Esophagus mucosa (tissue), 1 donor: ENCODE measurements at places on chromosomes 12 and 14. TPM values are rescaled to one million over a fixed set of nuclear protein-coding genes. Genes with fewer than 3 reads are reported as not detected.

- no peak for ATAC-seq
Observed at GRCh38 chr12:123121670-123122069, 29.2 kb downstream of the PITPNM2 start.

DNA sequence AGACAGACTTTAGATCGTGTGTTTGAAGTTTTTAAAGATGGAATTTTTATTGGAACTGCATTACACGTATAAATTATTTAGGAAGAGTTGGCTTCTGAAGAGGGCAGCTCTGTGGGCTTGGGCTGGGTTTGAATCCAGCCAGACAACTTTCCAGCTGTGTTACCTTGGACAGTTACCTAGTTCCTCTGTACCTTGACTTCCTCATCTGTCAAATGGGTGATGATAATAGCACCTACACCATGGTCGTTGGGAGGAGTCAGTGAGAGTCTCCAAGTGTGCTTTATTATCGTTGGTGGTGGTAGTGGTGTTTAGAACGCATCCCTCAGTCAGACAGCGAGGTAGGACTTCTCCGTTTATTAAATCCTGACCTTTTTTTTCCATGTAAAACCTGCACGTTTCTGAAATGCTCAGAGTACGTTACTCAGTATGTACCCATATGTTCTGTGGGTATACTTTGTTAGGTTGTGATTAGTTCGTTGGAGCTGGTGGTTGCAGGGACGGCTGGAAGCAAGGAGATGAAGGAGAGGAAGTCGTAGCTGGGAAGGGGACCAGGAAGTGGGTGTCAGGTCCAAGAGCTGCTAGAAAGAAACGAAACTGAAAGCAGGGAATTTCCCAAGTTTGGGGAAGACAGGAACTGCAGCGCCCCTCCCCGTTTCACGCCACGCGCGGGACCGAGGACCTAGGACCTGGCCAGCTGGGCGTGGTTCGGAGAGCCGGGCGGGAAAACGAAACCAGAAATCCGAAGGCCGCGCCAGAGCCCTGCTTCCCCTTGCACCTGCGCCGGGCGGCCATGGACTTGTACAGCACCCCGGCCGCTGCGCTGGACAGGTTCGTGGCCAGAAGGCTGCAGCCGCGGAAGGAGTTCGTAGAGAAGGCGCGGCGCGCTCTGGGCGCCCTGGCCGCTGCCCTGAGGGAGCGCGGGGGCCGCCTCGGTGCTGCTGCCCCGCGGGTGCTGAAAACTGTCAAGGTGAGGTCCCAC lies at the start of gene OAS3:
TSS of gene OAS3 (plus strand) at position 734 of the 979 bp plus-strand sequence. CDS start at position 791, 57 bp downstream.
- peak; percentile 67 for ATAC-seq

DNA sequence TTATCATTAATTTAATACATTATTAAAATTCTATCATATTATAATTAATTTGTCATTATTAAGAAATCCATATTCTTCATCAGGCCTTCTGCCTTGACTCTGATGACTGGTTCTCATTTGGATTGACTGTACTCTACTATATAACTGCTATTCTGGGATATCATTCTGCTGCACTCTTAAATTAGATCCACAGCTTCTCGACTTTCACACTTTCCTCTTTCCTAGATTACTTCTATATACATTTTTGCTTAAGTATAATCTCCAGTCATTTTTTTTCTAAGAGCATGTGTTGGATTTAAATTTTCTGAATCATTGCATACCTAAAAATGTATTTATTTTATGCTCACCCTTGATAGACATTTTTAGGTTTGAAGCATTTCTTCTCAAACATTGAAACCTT lies 12.4 kb downstream of the GRIP1 start:
- ATAC-seq, result no peak

GRCh38 chr12:110102255-110102654 lies 21.9 kb upstream of the IFT81 start:
- ATAC-seq, result peak; percentile 33

- no peak for ATAC-seq
Observed at GRCh38 chr12:96438330-96438729, 38.1 kb upstream of the CDK17 start.

- no peak for ATAC-seq
Observed at GRCh38 chr12:40078266-40078665, 27.6 kb downstream of the SLC2A13 start.

DNA sequence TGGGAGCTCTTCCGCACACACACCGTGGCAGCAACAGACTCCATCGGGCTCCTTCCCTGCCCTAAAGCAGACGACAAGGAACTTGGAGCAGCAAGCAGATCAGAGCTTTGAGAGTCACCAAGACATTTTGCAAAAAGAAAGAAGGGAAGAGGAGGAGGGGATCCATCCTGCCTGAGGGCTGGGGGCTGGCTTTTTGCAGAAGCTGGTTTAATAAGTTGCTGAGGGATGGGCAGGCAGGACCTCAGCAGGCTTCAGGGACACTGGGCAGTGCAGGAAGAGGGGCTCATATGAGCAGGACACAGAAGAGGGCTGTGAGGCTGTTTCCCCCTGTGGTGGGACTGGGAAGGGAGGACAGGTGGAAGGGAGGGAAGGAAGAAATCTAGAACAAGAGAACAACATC lies 133.4 kb upstream of the GSC start:
- ATAC-seq, result no peak

DNA sequence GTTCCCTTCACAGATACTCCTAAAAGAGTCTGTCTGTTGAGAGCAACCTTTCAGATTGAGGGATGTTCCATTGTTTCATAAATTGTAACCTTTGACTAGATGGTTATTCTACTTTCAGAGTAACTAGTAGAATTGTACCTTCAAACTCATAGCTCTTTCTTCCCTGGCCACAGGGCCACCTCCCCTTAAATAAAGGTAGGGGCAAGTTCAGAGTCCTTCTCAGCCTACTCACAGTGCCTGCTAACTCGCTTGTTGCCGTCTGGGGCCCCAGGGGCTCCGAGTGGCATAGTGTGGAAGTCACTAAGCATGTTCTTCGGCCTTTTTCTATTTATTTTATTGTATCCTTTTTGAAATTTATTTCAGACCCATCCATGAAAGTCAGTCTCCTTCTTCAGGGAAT lies 250.4 kb downstream of the ALX1 start:
- no peak for ATAC-seq

GRCh38 chr12:126385785-126386184 lies 1320.5 kb downstream of the AACS start:
- ATAC-seq, result peak; percentile 63

GRCh38 chr14:68284333-68284732 lies 464.8 kb downstream of the RAD51B start:
- no peak for ATAC-seq

- ATAC-seq, result no peak
Observed at GRCh38 chr12:58496411-58497190, 423.7 kb downstream of the LRIG3 start.

- ATAC-seq, result no peak
Observed at GRCh38 chr14:75363570-75364227, 64.1 kb upstream of the JDP2 start.

DNA sequence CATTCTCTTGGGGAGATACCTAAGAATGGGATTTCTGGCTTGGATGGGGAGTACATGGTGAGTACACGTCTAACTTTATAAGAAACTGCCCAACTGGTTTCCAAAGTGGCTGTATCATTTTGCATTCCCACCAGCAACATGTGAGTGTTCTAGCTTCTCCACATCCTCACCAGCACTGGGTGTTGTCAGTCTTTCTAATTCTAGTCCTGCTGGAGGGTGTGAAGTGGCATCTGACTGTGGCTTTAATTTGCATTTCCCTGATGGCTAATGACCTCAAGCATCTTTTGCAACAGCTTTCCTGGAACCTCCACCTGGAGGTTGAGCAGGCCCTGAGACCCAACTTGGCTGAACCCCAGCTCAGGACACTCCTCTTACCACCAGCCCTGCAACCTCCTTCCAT lies 17.8 kb downstream of the SELPLG start:
- no peak for ATAC-seq

GRCh38 chr12:90499795-90500194 lies 455.2 kb downstream of the CCER1 start:
- no peak for ATAC-seq

DNA sequence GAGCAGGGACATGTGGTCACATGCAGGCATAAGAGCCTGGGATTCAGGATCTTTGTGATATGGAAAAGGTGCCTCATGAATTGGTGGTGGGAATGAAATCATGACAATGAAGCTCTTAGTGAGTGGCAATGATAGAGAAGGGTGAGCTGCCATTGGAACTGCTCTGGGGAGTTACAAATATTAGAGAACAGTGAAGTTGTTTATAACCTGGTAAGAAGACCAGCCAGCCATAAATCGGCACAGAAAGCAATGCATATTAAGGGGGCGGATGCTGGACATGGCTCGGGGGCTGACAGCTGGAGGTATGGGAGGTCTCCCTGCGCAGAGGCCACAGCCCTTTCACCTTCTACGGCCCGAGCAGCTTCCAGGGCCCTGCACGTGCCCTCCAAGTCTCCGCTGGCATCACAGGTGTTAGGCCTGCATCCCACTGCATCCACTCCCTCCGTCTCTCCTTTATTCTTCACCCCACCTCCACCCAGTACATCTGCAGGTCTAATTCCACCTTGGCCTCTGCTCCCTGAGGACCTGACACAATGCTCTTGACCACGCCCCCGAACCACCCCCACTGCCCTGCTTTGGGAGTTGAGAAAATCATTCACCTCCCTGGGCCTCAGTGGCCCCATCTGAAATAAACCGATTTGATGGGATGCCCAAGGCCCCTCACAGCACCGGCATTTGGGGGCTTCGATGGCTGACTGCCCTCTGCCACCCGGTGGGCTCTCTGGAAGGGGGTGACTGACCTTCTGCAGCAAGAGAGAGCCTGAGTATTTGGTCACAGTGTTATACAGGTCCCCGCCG lies 4.1 kb downstream of the CACNA2D4 start:
- ATAC-seq, result no peak

DNA sequence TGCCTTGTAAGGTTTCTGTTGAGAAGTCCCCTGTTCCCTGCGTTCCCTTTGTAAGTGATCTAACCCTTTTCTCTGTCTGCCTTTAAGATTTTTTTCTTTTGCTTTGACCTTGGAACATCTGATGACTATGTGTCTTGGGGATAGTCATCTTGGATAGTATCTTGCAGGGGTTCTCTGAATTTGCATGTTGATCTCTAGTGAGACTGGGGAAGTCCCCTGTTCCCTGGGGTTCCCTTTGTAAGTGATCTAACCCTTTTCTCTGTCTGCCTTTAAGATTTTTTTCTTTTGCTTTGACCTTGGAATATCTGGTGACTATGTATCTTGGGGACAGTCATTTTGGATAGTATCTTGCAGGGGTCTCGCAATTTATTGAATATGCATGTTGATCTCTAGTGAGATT lies 38.2 kb upstream of the TMX1 start:
- no peak for ATAC-seq

DNA sequence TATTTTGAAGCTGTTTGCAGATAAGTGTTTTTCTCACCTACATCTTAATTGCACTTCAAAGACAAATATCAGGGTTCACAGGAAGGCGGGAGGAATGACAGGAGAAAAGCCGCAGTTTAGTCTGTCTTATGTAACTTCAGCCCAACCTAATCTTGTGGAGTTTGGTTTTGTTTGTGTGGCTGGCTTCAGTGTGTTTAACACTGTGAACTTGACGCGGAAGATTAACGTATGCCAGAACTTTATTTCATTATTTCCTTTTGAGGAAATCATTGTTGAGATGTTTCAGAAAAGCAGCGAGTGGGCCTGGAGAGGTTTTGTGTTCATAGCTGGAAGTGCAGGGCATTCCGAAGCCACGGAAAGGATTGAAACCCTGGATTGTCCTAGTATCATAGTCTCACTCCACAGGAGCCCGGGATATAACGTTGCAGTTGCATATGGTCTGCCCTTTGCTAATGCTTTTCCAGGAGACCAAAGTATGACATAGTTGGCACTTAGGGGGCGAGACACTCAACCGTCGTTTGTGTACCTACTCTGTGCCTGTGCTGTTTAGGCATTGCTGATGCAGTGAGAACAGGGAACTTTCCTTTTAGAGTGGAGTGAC lies 2.0 kb downstream of the PELI2 start:
- ATAC-seq, result no peak

DNA sequence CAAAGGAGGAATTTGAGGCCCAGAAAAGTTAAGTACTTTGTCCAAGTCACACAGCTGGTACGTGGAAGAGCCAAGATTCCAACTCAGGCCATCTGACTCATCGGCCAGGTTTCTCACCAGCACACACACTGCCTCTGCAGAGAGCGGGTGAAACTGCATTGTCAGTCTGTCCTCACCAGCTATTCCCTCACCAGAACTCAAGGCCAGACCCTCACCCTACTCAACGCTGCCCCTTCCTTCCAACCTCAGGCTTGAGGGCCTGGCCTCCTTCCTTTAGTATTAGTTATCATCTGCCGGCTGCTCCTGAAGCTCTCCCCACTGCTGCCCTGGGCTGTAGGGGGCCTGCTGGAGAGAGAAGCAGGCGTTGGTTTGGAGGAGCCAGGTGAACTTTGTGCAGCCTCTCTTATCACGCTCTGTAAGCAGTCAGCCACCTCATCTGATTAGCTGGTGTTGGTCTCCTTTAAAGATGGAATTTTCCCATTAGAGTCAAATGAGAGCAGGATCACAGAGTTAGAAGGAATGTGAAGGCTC lies 16.6 kb upstream of the PLEK2 start:
- peak; percentile 56 for ATAC-seq

DNA sequence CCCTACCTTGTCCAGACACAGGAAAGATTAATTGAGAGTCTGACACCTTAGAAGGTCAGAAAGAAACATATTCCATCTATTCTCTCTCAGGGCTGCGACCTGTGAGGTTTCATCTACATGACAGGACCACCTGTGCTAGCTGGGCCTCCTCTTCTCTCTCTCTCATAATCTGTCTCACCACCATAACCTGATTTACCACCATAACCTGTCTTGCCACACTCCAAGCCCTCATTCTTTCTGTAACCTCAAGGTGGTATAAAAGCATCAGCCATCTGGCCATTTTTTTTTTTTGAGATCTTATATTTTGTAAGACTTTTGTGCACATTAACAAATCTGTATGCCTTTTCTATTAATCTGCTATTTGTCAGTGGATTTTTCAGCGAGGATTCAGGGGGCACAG lies 75.5 kb downstream of the ACADS start:
- peak; percentile 53 for ATAC-seq

GRCh38 chr12:130933269-130933995 lies 20.3 kb upstream of the ADGRD1 start:
- ATAC-seq, result no peak

- peak; percentile 6 for ATAC-seq
Observed at GRCh38 chr12:110498984-110499706, 2.8 kb downstream of the VPS29 start.

Gene LALBA
- not detected for total RNA-seq

Gene MYH6
- not detected for total RNA-seq

Gene ADGRD1
- total RNA-seq, result 2.5 TPM

Gene LRP1-AS
- total RNA-seq, result not detected

Gene PLEKHA5
- 32.7 TPM for total RNA-seq

Gene FOXM1
- total RNA-seq, result 31.2 TPM
